ENCODE measurements at places on chromosomes 2 and 18.

DNA sequence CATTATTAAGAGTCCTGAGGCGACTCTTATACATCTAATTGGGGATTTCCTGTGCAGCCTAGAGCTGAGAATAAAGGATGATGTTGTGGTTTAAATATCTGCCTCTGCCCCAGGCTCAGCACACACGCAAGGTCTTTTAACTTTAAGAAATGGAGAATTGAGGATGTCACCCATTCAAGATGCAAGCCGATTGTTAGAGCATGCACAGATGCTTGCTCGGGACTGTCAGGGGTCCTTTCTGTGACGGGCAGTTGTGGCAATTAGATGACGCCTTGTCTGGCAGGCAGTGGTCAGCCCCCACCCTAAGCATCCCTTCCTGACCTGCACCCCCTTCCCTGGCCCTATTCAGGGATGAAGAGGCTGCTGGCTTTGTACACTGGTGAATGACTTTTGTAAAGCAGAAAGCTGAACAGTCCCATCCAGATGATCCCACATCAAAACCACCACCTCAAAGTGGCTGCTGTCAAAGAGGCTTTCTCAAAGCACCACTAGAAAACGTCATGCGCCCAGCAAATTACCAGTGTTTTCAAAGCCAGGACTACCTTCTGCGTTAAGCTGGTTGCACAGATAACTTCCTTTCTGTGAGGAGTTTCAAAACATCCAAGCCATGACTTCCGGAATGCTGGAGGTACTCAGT, 23.7 kb downstream of the FAM178B start:
- DNase-seq: no peak

GRCh38 chr2:43111788-43112554, 114.4 kb downstream of the ZFP36L2 start:
- DNase-seq: no peak

DNA sequence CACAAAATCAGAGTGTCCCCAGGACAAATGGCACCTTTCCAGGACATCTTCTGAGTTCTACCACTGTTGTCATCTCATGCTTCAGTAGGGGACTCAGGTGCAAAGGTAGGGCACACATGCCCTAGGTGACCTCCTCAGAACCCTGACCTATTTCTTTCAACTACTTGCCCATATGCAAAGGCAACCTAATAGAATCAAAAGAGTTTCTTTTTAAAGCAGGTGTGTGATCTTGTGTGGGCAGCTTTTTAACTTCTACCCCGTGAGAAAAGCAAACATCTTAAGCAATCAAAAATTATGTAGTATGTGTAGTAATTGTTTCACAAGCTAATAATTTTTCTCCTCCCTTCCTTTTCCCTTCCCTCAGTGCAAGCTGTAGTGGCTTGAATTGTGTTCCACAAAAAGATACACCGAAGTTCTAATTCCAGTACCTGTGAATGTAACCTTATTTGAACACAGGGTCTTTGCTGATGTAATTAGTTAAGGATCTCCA, 333.1 kb downstream of the RND3 start:
- DNase-seq: no peak

DNA sequence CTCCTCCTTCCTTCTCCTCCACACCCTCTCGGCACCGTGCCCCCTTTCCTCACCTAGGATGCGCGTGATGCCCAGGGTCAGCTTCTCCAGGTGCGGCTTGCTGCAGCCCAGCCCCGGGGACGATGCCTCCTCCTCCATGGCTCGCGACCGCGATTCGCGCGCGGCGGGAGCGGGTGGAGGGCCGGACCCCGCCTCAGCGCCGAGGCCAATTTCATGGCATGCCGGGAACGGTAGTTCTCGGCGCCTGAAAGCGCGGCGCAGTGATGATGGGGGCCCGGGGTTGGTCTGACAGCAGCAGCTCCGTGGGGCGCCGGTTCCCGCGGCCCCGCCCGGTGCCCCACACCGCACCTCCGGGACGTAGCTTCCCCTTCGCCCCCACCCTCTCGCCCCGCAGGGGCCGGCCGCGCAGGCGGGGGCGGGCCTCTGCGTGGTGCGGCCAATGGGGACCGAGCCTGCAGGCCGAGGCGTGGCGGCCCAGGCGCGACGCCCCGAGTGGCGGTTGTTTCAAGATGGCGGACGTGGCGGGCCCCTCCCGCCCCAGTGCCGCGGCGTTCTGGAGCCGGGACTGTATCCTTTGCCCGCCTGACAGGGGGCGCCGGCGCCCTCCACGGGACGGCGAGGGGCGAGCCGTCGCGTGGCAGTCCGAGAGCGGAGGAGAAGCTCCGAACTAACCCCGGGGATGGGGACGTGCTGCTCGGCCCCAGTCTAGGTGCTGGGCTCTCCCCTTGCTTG, at the start of the genes KIAA1328 and TPGS2:
TSS of gene KIAA1328 (plus strand) at position 498 of the 732 bp plus-strand sequence. CDS start at position 510, 12 bp downstream.
TSS of gene TPGS2 (minus strand) at position 373 of the 732 bp plus-strand sequence. CDS start at position 138, 235 bp downstream.
- peak; percentile 84 for DNase-seq

DNA sequence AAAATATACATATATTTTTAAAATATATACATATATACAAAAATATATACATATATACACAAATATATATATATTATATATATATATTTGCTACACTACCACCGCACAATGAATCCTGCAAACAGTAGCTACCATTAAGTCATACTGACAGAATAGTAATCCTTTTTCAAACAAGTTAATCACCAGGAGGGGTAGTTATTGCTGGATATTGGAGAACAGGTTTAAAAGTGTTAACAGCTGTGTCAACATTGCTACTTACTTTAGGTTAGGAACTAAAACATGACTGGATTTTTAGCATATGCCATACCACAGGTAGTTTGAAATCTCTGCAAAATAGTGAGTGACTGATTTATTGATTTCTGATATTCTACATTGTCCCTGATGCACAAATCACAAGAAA, 529.1 kb upstream of the CDH7 start:
- DNase-seq: no peak

DNA sequence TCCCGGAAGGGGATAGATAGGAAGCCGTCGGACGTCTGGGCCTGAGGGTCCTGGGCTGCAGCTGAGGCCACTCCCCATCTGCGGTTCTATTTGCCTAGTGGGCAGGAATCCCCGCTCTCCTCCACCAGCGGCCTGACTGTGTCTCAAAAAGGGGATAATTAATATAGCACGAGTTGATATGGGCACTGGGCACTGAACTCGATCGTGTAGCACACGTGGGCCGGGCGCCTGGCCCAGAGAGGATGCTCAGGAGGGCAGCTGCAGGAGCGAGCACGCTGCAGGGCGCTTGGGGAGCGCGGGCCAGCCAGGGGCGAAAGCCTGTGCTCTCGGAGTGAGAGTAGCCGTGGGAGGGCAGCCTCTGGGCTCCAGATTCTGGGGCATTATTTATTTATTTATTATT, 8.8 kb upstream of the GBX2 start:
- no peak for DNase-seq

DNA sequence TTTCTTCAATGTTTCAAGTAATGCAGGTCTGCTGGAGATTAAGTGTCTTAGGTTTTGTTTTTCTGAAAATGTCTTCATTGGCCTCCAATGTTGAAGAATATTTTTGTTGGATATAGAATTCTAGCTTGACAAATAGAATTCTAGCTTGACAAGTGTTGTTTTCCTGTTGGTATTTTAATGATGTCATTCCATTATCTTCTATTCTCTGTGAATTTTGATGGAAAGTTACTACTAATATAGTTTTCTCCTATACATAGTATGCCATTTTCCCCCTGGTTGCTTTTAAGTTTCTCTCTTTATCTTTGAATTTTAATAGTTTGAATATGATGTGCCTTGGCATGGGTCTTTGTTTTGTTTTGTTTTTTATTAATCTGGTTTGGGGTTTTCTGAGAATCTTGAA, 119.9 kb downstream of the RAPGEF4 start:
- DNase-seq: no peak

- DNase-seq: peak; percentile 43
These were observed 44.6 kb downstream of the ITGB1BP1 start for GRCh38 chr2:9378433-9379390.

DNA sequence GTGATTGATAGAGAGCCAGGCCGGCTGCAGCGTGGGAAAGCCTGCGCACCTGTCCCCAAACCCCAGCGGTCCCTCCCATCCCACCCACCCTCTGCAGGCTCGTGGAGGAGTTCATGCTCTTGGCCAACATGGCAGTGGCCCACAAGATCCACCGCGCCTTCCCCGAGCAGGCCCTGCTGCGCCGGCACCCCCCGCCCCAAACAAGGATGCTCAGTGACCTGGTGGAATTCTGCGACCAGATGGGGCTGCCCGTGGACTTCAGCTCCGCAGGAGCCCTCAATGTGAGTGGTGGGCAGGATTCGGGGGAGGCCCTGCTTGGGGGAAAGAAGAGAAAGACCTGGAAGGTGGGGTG, 48.9 kb upstream of the ALPP start:
- DNase-seq: no peak

GRCh38 chr2:75637568-75637967, 9.0 kb upstream of the MRPL19 start:
- DNase-seq: no peak

DNA sequence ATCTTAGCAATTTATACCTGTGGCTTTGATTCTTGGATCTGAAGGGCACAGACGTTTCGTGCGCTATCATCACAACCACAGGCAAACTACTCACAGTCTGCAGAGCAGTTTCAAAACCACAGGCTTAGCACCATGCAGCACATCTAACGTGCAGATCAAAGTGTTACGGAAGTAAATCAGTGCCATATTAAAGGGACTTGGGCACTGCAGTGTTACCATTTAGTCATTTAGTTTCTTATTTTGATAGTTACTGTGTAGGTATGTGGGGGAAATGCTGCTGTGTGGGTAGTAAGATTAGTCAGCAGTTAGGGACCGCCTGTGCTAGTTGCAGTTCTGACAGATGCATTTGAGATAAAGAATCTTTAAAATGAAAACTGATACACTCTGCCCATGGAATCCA, 384.0 kb downstream of the NBAS start:
- no peak for DNase-seq

GRCh38 chr2:98478088-98478551, 33.5 kb downstream of the INPP4A start:
- DNase-seq: no peak

GRCh38 chr18:24388957-24389356, 8.7 kb downstream of the OSBPL1A start:
- DNase-seq: no peak

DNA sequence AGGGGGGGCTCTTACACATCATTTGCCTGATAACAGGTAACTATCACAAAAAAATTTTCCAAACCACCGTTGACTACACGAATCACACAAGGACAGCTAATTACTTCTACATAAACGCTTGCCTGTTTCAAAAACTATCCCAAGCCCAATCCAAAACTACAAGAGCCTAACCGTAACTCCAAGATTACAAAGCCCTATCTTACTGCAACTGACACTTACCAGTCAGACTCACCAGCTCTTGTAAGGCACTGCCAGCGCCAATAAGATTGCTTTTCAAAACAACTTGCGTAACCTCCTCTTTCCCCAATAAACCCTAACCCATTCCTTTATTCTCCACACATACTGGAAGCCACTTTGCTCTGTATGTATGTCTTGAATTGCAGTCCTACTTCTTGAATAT, 148.4 kb downstream of the NBAS start:
- no peak for DNase-seq

DNA sequence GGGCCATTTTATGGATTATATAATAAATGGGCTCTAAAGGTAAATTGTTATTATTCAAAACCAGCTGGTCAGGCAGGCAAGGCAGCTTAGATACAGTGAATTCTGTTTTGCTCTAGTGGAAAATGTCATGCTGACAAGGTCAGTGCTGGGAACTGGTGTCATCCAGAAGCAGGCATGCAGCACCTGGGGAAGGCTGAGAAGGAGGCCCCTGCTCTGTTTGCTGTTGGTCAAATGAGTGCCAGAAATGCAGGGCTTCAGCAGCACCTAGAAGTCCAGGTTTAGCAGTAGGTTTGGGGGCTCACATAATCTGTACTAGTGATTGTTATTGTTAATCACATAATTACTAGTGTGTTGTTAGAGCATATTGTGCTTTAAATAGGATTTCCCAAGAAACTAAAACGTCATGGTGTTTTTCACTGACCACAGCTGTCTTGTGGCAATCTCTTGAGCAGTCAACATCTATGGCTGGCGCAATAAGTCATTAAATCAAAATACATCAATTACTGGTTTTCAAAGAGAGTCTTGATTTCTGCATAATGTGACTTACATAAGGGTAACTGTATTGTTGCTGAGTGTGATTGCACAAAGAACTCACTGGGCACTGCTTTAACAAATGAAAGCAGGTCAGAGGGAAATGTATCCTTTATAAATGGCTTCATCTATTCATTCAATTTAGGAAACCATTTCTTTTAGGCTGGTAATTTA, 99.1 kb downstream of the MYO3B start:
- no peak for DNase-seq

Measured in RKO (cell line).